ENCODE measurements at places on chromosomes 7 and 10.

GRCh38 chr7:146115851-146116520 is 615 bp upstream of the CNTNAP2 start:
- no peak for DNase-seq

GRCh38 chr7:20249376-20249775 is 32.2 kb upstream of the MACC1 start:
- DNase-seq = no peak

- no peak for DNase-seq
These were observed 66.8 kb downstream of the NRP1 start for GRCh38 chr10:33267708-33268107.

DNA sequence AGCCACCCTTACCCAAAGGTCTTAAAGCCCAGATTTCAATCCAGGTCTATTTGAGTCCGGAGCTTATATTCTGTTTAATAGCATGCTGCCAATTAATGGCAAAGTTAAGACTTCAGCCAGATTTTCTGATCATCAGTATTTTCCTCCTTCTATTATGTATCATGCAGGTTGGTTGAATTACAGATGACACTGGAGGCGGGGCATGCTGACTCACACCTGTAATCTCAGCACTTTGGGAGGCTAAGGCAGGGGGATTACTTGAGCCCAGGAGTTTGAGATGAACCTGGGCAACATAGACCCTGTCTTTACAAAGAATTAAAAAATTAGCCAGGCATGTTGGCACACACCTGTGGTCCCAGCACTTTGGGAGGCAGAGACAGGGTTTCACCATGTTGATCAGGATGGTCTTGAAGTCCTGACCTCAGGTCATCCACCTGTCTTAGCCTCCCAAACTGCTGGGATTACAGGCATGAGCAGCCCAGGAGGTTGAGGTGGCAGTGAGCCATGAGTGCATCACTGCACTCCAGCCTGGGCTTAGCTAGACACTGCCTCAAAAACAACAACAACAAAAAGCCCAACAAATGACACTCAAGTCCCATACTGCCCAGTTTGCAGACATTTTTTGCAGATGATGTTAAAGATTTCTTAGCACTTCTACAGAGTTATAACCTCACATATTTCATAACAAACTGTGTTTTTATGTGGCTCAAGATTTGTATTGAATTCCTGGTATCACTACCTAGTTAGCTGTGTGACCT is 62.5 kb downstream of the MCU start:
- DNase-seq = no peak

DNA sequence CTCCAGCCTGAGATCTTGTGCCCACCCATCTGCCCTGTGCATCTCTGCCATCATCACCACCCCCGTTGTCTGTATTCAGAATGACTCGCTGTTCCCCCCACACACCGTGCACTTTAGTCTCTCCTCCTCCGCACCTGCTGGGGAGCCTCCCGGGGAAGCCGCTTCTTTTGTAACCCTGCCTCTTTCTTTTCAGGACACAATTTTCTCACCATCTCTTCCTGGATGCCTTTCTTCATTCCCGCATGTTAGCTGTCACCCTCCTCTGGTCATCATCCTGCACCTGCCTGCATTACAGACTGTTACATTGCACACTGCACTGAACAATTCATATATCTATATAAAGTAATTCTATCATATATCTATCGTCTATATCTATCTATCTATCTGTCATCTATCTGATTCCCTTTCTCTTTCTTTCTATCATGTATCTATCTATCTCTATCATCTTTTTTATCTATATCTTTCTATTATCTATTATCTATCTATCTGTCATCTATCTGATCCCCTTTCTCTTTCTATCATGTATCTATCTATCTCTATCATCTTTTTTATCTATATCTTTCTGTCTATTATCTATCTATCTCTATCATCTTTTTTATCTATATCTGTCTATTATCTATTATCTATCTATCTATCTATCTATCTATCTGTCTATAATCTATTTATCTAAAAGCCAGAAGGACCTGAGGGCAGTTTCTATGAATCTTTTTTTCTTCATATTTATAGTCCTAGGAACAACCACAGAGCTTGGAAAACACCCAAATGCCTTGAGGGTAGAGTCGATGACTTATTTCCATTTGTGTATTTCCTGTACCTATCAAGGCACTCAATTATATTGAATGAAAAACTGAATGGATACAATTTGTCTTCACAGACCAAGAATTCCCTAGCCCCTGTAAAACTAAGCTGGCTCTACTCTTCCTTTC is 642.5 kb downstream of the ACTR3B start:
- no peak for DNase-seq

DNA sequence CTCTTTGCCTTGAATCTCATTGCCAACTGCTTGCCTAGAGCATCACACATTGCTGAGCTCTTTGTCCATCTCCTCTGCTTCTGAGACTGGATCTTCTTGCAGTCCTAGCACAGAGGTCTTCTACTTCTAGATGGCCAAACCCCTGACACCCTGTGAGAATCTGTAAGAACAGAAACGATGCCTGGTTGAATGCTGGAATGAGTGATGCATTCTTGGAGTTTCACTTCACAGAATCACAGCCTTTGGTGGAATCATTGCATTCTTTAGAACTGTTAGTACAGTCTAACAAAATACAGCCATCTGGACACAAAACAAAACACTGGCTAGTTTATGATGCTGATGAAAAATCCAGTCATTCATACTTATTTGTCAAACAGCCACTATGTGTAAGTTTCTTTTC is 141.7 kb upstream of the ITGB1 start:
- no peak for DNase-seq

DNA sequence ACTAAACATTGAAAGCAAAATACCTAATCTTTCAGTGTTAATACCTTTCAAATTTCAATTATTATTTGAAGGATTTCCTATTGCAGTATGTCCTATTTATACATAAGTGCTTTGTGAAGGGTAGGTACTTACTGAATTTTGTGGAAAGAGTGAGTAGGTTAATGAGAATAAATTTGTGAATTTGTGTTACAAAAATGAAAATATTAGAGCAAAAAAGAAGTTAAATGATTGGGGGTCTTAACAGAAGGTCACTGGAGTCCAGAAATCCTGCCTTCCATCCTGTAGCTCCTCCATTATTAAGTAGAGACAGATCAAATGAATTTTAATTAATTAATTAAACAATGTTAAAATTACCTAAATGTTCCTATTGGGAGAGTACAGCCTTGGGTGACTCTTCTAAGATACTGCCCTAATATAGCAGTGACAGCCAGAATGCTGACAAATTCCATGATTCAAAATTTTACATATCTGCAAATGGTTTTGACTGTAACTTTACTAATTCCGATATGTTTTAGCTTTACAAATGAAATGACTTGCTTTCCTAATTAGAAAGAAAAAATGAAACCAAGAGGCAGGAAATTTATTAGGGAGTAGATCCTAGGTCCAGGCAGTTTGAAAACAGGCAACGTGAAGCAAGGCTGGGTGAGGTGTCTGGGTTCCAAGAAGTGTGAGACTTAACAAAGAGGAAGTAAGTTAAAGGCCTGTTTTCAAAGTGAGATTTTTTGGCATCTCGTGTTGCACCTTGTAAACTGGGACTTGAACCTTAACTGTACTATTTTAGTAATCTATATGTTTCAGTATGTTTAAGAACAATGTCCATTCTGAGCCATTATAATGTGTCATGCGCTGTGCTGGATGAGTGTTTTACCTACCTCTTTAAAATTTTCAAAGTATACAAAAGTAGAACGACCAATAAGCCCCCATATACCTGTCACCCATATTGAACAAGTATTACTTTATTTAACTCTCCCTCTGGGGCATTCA is 1.5 kb downstream of the PIK3CG start:
- no peak for DNase-seq

DNA sequence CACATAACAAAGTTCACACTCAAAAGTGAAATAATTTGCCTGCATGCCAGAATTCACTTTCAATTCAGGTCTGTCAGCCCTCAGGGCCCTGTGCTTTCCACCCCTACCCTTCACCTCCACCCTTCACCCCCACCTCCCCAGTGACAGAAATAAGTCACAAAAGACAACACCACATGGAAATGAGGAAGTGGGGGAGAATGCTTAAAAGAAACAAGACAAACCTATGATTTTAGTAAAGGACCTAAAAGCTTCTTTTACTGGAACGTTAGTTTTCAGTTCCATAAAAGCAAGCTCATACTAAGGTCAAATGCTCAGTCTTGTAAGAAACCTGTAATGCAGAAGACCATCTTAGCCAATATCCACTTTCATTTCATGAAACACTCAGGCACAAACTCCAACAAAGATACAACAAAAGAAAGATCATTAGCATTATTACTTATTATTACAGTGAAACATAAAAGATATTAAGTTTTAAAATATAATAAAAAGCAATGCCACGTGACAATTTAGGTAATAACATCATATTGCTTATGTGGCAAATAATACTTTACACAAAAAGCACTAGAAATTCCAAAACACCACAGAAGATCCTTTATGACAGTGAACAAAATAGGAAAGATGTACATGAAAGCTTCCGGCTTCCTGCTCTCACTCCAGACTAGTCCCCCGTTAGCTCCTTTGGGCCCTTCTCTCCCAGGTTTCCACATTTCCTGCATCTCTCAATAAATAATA is 112.1 kb downstream of the LMBR1 start:
- no peak for DNase-seq

DNA sequence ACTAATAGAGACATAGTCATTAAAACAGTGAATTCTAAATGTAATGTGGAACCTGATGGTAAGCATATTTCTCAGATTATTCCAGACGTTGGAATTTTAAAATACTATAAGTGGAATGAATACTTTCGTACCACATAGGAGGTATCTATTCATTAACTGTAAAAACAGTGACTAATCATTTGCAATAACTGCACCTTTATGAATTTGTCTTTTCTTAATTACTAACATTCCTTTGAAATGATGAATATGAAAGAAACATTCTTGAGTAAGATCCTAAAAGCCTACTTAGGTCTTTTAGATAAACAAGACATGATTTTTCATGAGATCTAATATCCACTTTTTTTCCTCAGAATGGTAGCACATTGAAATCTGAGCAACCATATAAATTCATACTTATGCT is 549.0 kb upstream of the LRRN3 start:
- DNase-seq = no peak

DNA sequence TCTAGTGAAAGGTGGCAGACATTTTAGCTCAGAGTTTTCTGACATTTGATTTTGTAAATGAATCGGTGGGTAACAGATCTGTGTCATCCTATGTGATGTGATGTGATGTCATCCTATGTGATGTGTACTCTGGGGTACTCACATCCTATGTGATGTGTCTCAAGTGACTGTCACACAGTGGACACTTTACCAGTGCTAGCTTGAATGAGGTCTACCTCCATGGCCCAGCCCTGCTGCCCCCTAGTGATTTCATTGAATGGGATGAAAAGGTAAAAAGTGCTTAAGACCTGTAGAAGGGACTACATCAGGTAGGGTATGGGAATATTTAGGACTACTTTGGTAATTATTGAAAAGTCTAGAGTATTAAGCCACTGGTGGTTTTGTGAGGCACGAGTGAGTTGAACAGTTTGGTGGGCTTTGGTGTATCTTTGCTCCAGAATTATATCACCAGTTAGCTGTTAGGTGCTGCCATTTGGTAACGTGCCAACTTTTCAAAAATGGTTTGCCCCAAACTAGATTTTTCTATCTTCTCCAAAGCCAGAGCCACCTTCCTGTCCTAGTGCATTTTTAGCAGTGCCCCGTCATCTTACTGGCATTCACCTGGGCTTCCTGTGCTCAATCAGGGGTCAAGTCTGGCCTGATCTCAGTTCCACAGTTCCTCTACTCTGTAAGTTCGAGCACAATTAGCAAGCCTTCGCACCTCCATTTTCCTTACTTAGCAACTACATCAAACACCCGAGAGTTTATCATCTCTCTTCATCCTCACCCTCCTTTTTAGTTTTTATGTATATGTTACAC is 9.7 kb downstream of the EIF4H start:
- DNase-seq = no peak

- DNase-seq = peak; percentile 77
These were observed 1.8 kb downstream of the PARP12 start for GRCh38 chr7:140060788-140061606.

DNA sequence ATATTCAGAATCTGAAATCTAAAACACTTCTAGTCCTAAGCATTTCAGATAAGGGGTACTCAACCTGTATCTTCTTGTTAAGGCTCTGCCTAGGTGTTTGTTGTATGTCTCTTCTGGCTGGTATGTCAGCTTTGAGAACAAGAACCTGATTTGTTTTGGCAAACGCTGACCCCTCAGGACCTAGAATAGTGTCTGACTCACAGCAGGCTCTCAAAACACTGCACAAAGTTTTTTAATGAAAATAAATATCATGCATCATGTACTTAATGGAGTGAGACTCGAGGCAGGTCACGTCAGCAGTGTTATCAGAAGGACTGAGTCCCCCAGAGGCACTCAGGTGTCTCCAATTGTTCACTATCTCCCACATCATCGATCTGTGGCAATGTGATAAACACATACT is 99.1 kb downstream of the GLI3 start:
- DNase-seq = no peak

DNA sequence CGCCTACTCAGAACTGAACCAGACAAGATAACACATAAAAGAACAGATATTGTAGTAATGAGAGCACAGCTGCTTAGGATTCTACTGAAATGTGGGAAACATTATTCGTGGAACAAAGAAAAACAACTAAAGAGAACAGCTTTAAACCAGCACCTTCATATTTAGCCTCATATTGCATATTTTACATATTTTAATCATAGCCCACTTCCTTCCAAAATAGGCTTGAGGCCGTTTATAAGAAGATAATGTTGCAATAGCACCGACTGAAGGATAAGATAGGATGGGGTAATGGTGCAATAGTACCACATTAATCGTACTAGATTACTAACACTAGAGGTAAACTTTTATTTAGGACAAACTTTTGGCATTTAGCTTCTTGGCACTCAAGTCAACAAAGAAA is 71.3 kb downstream of the KCND2 start:
- no peak for DNase-seq

DNA sequence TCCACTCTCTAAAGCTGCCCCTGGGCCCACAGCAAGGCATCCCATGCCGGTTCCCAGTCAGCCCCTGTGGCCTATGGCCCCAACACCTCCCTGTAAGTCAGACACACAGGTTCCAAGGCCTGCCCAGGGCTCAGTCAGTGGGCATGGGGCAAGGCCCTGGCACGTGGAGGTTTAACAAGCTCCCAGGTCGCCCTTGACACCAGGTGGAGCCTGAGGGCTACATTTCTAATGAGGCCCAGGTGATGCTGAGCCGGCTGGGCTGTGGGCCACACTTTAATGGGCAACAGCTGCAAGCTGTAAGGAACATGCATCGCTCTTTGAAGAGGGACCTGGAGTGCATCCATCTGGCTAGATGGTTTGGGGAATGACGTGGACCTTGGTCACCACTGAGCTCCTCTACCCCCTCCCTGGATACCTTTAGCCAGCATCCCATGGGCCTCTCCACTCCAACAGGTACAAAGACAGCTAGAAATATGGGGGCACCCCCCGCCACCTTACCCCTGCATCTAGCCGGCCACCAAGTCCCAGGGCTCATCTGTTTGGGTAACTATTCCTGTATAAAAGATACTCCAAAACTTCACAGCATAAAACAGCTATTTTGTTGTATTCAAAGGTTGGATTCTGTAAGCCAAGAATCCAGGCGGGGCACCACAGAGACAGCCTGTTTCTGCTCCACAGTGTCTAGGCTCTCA is 122.5 kb downstream of the OAT start:
- no peak for DNase-seq

- DNase-seq = peak; percentile 38
These were observed 4.4 kb downstream of the SCART1 start for GRCh38 chr10:133458021-133458709.
